ENCODE measurements at places on chromosomes 6 and 20. TPM values are rescaled to one million over a fixed set of nuclear protein-coding genes. Genes with fewer than 3 reads are reported as not detected.

The C6orf118 gene
- not detected for total RNA-seq

GRCh38 chr6:39688494-39688893 lies 36.7 kb downstream of the KIF6 start:
- no peak for DNase-seq

GRCh38 chr6:98047164-98047563 lies 764.1 kb upstream of the MMS22L start:
- no peak for DNase-seq

- no peak for DNase-seq
These were observed 197.7 kb upstream of the PREP start for GRCh38 chr6:105600336-105601260.
